ENCODE measurements at places on chromosomes 4 and X.

DNA sequence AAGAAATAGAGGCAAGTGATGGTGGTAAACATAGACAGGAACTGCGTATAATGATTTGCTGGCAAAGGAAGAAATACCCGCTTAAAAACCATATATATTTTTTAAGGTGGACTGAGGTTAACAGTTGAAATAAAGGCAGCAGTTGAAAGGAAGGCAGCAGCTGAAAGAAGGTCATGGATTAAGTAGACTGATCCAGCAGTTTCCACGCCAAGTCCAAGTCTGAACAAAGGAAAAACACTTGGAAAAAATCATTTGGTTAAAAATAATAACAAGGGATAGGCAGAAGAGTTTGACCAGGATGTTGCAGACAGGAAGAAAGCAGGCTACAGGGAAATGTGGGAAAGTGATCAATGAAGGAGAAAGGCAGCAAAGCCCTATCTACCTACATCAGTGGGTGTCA lies 93.6 kb downstream of the AMELX start:
- no peak for DNase-seq

- DNase-seq: no peak
Measured at GRCh38 chr4:62881901-62882300, 1527.3 kb downstream of the TECRL start.

DNA sequence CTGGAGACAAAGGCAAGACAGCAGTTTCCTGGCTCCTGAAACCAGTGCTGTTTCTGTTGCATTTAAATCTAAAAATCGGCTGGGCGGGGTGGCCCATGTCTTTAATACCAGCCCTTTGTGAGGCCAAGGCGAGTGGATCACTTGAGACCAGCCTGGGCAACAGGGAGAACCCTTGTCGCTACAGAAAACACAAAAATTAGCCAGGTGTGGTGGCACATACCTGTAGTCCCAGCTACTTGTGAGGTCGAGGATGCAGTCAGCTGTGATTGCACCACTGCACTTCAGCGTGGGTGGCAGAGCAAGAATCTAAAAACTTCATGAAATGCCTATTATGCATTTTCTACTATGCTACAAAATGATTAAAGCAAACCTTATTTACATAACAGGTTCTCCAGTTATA lies 205.4 kb upstream of the ITM2A start:
- no peak for DNase-seq

DNA sequence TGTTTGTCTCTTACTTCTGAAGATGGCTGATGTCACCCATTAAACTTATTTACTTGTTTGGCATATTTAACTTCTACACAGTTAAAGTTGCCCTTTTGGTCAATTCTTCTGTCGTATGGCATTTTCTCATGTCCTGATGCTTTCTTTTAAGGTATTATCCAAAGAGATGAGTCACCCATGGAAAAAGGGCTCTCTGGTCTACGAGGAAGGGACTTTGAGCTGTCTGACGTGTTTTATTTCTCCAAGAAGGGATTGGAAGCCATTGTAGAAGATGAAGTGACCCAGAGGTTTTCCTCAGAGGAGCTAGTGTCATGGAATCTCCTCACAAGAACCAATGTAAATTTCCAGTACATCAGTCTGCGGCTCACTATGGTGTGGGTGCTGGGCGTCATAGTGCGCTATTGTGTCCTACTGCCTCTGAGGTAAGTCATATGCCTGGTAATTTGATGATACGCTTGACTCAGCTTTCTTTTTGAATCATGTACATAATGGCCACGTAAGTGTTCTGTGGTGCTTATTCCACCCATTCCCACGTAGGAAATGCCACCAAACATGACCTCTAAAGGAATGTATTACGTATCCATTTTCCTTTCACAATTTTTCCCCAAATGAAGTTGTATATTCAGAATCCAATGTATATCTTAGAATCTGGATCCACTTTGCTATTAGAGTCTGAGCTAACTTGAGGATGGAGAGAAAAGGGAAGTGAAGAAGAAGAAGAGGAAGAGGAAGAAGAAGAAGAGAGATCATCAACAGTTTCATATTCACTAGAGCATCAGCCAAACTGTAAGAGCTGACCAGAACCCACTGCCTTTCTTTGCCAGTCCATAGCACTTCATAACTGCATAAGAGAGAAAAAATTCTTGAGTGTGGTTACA lies 45.7 kb downstream of the GPAT3 start:
- DNase-seq: no peak

GRCh38 chrX:110056419-110056818 lies 53.5 kb downstream of the TMEM164 start:
- DNase-seq: no peak

All from activated CD8-positive, alpha-beta memory T cell treated with anti-CD3 and anti-CD28 coated beads for 24 hours (primary cell).